ENCODE measurements at places on chromosomes 7 and 10.

DNA sequence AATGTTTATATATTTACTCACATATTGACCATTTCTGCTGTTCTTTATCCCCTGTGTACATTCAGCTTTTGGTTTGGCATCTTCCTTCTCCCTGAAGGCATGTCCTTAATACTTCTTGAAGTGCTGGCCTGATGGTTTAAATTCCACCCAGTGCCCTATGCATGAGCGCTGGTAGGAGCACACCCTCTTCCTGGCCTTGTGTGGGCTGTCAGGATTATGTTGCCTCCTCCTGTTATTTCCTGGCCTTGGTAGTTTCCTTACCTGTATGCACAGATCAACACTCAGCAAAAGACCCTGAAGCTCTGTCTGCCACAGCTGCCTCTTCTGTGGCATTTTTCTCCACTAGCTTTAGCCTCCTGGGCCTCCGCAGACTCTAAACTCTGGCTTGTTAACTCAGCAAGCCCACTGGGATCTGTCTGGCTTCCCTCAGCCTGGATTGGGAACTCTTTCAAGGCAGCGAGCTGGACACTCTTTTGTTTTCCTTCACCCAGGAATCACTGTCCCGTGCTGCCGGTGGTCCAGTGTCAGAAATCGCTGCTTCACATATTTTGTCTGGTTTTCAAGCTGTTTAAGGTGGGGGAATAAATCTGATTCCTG lies 595.2 kb downstream of the SDK1 start:
- no peak for DNase-seq

DNA sequence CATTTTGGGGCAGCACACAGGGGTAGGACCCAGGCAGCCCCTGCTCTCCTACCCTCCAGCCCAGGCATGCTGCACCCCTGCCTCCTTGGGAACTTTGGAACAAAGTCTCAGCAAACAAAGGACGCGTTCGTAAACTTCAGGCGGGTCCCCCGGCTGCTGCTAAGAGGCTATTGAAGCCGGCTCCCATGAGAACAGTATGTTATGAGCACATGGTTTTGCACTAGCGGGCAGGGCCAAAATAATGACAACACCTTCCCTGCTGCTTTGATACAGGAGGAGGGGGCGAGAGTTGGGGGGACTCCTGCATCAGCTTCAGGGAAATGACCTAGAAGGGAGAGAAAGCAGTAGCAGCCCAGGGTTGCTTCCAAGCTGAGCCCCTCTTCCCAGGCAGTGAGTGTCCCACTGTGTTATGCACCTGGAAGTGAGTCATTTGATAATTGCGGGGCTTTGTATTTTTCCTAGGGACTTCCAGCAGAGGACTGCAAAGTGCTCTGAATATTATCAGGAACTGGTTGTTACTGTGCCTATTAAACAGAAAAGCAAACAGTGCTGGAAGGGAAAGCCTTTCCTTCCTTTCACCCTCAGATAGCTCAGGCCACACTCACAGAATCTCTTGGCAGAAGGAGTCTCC lies 6.9 kb downstream of the ITPRIP start:
- DNase-seq: peak; percentile 46

GRCh38 chr7:27165089-27165995 lies at the start of gene HOXA9:
HOXA9 (minus strand) TSS chr7:27165537; CDS start chr7:27165457, 80 bp downstream.
- DNase-seq: no peak

GRCh38 chr10:110576220-110576619 lies 8.7 kb downstream of the SMC3 start:
- DNase-seq: no peak

- DNase-seq: peak; percentile 3
Observed at GRCh38 chr10:5512881-5513612, 11.7 kb upstream of the CALML3 start.

DNA sequence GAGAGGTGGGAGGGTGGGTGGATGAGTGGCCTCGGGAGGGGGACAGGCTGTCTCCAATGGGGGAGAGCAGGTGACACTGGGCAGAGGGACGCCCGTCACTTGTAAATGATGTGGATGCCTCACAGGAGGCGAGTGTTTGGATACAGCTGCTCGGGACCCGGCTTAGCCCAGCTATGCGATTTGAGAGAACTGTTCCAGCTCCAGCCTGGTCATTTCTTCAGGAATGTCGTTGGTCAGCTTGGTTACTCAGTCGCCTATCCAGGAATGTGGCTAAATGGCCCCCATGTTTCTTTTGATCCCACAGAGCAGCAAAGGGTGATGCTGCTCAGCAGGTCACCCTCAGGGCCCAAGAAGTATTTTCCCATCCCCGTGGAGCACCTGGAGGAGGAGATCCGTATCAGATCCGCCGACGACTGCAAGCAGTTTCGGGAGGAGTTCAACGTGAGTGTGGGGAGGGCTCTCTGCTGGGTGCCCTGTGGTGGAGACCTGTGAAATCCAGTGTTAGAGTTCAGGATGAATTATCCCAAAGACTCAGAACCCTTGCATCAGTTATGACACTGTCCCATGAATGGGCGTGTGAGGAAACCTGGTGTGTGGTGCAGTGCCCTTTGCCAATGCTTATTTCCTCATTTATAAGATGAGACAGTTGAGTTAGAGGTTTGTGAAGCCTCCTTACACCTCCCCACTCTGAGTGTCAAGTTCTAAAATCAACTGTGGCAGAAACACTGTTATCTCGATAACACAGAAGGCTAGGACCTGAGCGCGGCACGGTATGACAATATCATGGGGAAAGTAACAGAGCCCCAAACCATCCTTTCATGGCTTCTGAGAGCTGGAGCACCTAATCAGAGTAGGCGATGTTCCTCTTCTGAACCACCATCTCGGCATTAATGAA lies 76.8 kb downstream of the MKI67 start:
- no peak for DNase-seq

All from anterior cingulate cortex (tissue), 58 donors.